ENCODE measurements at places on chromosomes 3 and 15.

DNA sequence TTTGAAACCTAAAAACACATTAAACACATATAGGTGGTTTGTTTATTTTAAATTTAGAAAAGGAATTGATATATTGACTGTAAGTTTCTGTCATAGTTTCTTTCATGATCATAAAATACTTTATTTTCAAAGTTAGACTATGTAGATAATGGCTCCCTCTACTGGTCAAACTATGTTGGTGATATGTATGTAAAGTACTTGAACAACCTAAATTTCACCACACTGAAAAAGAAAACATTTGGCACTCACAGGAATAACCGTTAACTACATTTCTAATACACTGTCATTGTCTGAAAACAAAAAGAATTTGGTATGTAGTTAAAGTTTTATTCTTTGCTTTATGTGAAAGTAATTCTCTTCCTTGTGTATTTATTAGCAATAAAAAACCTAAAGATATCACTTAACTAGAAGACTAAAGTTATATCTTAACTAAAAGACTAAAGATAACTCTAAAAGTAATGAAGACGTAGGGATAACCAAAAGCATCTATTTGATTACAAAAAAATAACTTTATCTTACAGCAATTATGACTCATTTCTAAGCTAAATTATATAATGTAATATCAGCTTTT is 427.5 kb downstream of the VGLL3 start:
- DNase-seq = no peak

GRCh38 chr3:49616491-49616941 is 57.6 kb upstream of the APEH start:
- DNase-seq = no peak

GRCh38 chr3:14453876-14454638 is 51.7 kb downstream of the SLC6A6 start:
- DNase-seq = no peak

DNA sequence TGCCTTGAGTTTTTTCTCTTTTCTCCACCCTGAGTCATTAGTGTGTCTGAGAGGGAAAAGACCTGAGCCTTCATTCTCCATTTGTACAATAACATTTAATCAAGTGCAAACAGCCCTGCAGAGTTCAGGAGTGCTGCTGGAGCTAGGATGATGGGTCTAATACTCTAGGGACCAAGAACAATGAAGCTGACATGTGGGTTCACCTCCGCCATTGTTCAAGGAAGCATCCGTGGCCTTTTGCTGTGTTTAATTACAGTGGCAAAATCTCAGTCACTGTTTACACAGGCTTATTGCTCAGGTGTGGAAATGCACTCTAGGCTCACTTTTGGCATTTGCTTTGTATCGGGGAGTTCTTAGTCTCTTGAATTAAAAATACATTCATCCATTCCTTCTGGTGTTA is 259.6 kb downstream of the LRTM1 start:
- DNase-seq = no peak

- peak; percentile 22 for DNase-seq
These were observed 28.3 kb downstream of the GOLGA6A start for GRCh38 chr15:74053941-74054529.

- DNase-seq = no peak
These were observed 314.7 kb downstream of the PYDC2 start for GRCh38 chr3:191775451-191776233.

DNA sequence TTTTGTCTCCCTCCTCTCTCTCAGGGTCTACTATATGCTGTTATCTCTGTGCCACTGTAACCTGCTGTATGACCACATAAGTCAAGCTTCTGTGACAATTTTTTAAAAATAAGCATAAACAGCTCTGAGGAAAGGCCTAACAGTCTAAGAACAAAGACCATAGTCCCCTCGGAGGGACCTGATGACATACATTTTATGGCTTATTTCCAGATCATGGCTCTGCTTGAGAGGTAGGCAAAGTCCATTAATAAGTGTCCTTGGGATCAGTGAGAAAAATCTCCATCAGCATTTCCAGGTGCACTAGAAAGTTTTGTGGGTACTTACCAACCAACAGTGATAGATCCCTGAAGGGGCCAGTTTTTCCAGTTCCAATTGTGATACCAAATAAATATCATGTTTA is 123.8 kb downstream of the TNIK start:
- DNase-seq = no peak

DNA sequence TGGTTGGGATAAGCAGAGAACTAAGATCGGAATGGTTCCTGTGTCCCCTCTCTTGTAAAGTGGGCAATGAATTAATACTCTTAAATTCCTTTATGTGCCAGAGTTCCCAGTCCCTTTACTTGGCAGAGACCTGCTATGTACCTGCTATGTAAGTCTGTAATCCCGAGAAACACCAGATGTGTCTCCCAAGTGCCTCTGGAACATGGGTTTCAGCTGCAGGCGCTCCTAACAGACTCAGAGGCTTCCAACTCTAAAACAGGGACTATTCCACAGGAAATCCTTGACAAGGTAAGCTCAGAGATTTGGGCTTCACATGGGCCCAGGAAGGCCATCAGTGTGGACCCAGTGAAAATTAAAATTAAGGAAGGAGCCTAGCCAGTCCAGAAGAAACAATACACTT is 117.7 kb upstream of the PLCL2 start:
- DNase-seq = no peak

DNA sequence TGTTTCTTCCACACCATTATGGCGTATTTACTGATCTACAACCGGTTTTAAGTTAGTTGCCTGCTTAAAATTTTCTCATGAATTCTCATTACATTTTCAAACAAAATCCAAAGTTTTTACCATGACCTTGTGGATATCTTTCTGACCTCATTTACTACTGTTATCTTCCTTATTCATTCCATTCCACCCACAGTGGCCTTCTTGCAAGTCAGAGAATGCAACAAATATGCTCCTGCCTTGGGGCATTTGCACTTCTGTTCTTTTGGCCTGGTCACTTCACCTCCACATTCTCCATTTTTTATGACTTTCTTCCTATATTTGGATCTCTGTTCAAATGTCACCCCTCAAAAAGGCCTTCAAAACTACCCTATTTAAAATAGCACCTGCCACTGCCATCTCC is 8.8 kb upstream of the SLC15A2 start:
- no peak for DNase-seq

GRCh38 chr3:137008976-137009375 is 51.2 kb downstream of the IL20RB start:
- peak; percentile 3 for DNase-seq

GRCh38 chr3:128794067-128794768 is 68.2 kb downstream of the RAB7A start:
- DNase-seq = no peak

- DNase-seq = no peak
These were observed 54.9 kb downstream of the EPHA6 start for GRCh38 chr3:96869316-96869715.

GRCh38 chr15:94930441-94930840 is 699.1 kb downstream of the MCTP2 start:
- no peak for DNase-seq

GRCh38 chr3:66991459-66991858 is 6.6 kb upstream of the KBTBD8 start:
- DNase-seq = no peak

DNA sequence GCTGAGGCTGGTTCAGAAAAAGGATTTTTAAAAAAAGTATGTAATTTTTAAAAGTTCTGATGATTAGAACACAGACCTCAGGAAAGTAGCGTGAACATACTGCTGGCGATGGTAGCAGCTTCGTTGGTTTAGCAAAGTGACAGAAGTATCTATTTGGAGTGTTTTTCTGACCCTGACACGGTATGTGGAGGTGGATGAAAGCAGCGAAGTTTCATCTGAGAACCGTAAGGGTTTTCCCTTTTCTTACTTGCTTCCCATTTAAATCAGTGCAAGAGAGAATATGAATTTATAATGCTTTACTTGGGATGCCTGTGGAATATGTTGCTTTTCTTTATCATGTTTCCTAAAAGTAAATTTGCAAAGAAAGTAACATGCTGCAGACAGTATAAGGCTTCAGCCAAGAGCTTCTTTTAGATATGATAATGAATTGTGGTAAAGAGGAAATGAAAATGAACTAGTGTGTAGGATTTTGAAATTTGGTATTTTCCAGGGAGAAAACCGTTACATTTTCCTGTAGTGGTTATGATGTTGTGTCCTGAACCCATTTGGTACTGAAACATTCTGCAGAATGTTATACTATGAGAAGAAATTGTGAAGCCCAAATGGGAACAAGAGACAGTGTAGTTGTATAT is 3.9 kb downstream of the CHST2 start:
- DNase-seq = no peak

DNA sequence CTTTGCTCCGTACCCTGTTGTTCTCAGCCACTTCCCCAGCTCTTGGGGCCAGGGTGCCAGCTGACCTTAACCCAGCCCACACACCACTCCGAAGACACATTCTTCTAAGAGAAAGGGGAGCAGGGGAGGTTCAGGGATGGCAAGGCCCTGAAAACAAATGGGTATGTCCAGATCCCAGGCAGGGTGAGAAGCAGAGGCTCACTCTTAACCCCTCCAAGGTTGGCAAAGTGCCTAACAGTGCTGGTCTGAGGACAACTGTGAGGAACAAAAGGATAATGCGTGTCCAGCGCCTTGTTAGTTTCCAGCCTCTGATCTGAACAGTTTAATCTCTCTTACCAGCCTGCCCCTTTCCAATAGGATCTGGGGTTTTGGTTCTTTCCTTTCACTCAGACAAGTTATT is 1.5 kb downstream of the TMEM44 start:
- DNase-seq = no peak

- no peak for DNase-seq
These were observed 41.6 kb downstream of the ACAN start for GRCh38 chr15:88844749-88845386.

GRCh38 chr3:20458994-20459716 is 273.1 kb upstream of the SGO1 start:
- DNase-seq = no peak

- DNase-seq = no peak
These were observed 51.4 kb downstream of the FLNB start for GRCh38 chr3:58059349-58060321.

DNA sequence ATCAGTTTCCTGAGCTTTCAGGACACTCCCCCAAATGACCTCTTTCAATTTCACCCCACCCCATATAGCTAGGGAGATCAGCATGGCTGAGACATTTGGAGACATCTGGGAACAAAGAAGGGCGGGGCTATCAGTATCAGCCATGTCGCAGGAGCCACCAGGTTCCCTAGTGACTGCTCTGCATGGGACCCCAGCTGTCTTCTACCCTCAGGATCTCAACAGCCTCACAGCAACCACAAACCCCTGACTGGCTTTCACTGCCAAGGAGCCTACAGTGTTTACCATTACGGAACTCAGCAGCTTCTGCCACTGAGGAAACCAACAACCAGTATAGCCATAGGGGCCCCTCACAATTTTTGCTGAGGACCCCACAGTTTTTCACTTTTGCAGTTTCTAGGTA is 269.6 kb upstream of the TRIM42 start:
- DNase-seq = no peak

GRCh38 chr3:88535563-88535962 is 385.8 kb downstream of the C3orf38 start:
- DNase-seq = peak; percentile 3

- no peak for DNase-seq
These were observed 114.5 kb downstream of the MEGF11 start for GRCh38 chr15:66138892-66139590.

DNA sequence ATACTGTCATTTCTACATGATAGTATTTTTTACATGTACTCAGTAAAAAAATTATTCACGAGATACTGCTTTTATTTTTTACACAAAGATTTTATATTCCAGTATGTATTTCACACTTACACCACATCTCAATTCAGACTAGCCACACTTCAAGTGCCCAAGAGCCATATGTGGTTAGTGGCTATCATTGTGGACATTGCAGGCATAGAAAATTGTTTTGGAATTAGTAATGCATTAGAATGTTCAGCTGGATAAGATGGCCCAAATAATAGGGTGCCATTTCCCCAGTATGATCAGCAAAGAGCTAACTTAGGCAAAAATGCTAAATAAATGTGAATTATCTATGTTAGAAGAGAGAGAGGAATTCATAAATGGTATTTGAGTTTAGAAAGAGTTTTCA is 203.8 kb upstream of the MCTP2 start:
- no peak for DNase-seq

GRCh38 chr15:52067545-52067926 is 45.0 kb downstream of the BCL2L10 start:
- DNase-seq = no peak

DNA sequence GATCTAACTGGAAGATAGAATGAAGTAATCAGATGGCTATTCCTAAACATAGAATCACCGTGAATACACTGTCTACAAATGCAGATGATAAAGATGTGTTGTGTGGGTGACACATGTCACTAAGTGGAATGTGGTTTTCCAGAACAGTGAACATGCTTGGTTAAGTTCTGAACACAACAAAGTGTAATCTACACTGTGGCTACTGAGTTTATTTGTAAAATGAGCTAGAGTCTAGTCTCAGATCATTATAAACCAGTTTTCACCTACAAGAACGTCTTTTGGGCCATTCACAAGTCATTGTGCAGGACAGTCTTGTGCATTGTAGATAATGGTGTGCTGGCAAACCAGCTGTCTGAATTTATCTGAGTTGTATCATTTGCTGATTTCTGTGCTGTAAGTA is 35.3 kb downstream of the OXNAD1 start:
- no peak for DNase-seq

- no peak for DNase-seq
These were observed 169.3 kb upstream of the LRRN1 start for GRCh38 chr3:3629911-3630310.

GRCh38 chr3:34859746-34860145 is 779.6 kb upstream of the ARPP21 start:
- DNase-seq = no peak

DNA sequence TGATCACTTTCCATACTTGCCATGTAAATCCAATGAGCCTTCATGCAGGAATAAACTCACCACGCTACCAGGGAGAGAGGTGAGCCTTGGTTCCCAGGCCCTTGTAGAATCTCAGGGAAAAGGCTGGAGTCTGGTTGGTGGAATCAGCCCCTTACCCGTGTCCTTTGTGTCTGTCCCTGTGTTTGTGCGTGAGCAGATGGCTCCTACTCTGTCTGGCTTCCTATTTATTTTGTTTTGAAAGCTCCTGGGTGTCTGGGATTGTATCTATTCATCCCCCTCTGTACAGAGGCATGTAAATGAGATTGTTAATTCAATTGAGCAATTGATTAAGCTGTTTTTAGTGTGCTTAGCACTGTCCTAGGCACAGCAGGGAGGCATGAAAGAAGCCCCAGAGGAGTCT is 278.1 kb downstream of the THSD4 start:
- DNase-seq = no peak

DNA sequence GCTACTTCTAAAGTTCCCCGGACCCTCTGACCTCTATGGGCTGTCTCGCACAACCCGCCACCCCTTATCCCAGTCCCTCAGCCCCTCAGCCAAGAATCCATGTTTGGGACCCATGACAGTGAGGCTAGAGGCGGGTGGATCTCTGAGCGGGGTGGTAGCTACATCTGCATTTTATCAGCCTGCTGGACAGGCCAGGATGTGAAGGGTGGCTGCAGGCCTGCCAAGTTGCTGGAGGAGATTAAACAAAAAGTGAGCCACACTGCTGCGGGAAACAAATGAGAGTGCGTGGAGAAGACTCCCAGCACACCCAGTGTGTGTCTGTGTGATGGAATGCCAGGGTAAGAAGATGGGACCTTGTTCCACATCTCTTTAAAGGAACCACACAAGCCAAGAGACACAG is 51.1 kb upstream of the SPATA12 start:
- no peak for DNase-seq

- no peak for DNase-seq
These were observed 13.7 kb upstream of the SHF start for GRCh38 chr15:45201557-45201859.

Measured in hippocampal formation (tissue), 2 donors.